ENCODE measurements at places on chromosomes 6 and 20.

DNA sequence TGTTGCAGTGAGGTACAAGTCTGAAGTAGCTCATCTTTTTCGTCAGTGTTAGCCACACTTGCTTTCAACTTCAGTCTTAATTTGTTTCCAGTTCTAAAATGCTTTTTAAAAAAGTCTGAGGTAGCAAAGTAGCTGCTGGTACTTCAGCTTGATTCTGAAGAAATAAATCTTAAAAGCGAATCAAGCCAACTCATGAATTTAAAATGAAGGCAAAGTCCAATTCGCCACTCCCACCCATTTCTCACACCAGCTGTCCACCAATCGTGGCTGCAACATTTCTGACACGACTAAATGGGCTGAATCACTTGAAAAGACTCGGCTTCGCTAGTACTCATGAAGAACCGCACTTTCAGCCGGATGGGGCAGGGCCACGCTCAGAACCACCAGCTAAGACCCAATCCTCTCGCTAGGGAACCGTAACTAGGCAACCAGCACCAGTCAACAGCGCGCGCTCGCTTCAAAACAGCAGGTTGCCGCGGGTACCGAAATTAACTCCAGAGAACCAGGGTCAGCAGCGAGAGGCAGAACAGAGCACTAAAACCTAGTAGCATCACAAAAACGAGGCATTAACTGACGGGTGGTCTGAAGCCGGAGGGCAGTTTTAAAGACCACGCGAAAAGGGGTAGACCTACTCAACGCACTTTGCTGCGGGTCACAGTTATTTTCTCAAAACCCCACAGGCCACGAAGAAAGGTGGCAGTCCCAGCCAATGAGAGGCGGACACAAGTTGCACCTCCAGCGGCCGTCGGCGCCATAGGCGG, 900 bp downstream of the BCLAF1 start:
- peak; percentile 70 for DNase-seq

GRCh38 chr6:54541541-54541940, 233.3 kb downstream of the TINAG start:
- no peak for DNase-seq

DNA sequence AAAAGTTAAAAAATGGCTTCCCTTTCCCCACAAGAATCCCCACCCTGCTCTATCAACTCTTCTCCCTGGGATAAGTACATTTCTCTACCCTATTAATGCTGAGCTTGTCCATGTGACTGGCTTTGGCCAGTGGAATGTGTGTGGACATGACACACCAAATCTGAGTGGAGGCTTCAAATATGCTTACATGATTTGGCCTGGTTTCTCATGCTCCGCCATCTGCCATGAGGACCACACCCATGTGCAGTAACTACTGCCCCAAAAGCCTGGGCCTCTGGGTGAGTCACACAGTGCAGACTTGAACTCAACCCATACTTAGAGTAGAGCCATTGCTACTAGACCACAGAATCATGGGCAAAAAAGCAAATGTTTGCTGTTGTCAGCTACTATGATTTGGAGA, 65.4 kb downstream of the PRND start:
- no peak for DNase-seq

- DNase-seq: no peak
Observed at GRCh38 chr6:112183271-112183671, 71.1 kb downstream of the LAMA4 start.

- no peak for DNase-seq
Observed at GRCh38 chr20:20073801-20074371, 21.6 kb downstream of the CFAP61 start.

DNA sequence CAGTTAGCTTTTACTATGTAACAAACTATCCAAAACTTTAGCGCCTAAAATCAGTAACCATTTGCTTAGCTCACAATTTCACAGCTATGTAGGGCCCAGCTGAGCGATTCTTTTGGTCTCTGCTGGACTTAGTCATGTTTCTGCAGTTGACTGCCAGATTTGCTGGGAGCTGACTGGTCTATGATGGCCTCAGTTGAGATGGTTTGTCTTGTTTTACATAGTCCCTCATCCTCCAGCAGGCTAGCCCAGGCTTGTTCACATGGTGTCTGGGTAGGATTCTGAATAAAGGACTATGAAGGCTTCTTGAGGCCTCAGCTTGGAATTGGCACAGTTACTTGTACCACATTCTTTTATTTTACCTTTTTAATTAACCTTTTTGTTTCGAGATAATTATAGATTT, 247.8 kb upstream of the CHD6 start:
- DNase-seq: no peak

DNA sequence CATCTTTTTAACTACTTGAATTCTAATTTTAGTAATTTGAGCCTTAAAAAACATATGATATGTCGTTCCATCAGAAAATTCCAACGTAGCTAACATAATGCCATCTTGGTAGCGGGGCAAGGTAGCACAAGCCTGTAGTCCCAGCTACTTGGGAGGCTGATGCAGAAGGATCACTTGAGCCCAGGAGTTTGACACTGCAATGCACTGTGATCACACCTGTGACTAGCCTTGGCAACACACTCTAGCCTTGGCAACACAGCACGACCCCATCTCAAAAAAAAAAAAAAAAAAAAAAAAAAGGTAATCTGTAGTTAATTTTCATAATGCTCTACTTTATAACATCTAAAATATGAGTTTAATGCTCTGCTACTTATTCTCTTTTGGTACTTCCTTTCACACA, 6.7 kb downstream of the BCLAF1 start:
- DNase-seq: no peak

DNA sequence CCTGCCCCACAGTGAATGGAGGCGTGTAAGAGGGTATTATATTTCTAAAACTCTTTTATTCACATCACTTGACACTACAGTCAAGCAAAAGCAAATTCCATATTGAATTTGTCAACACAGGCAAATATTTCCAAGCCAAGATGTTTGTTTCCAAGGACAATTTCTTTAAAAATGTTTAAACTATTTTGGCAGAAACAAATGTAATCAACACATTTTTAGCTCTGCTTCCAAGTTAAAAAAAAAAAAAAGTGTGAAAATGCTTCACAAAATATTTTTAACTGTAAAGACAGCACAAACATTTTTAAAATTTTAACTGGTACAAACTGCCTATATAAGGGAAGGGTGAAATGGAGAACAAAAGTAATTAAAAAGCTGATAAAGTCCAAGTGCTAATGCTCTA, 44.9 kb upstream of the DST start:
- no peak for DNase-seq

- DNase-seq: no peak
Observed at GRCh38 chr6:7737106-7737505, 11.2 kb downstream of the BMP6 start.

GRCh38 chr20:8492173-8492572, 360.1 kb downstream of the PLCB1 start:
- DNase-seq: no peak

GRCh38 chr20:56391037-56391436, 978 bp downstream of the AURKA start:
- DNase-seq: no peak

- DNase-seq: no peak
Observed at GRCh38 chr6:44332585-44332984, 9.9 kb upstream of the SPATS1 start.

DNA sequence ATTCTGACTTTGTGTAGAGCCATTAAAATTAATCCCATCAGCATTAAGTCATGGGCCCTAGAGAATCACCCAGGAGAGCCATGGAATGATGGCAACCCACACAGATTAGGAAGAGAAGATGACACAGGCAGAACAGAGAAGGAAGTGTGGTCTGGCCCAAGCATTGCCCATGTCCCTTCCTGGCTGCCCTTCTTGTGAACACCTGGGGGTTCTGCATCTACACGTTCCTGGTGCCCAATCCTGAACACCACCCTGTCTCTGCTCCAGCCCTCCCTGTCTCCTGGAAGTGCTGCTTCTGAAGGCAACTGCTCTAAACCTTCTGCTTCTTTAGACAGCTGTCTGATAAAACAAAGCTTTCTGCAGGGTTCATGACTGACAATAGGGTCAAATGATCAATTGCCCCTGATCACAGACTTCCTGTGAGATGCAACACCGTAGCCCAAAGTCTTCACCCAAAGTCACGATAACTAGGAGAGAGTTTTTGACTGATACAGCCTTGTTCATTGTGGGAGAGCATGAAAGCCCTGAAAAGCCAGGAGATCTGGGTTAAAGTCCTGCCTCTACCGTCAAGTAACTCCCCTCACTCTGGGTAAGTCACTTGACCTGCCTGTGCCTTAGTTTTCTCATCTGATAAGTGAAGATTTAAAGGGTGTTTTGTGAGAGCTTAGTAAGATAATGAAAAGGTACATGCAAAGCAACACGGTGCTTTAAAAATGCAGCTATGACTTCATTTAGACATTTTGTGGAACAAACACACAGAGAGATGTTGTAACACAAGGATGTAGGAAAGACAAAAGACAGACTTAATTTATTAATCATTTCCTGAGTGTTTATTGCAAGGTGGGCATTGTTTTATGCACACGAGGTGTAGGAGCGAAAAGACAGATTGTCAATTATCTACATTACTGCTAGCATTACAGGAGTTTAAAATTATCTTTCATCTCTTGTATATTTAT, 291.2 kb upstream of the STXBP5 start:
- no peak for DNase-seq

DNA sequence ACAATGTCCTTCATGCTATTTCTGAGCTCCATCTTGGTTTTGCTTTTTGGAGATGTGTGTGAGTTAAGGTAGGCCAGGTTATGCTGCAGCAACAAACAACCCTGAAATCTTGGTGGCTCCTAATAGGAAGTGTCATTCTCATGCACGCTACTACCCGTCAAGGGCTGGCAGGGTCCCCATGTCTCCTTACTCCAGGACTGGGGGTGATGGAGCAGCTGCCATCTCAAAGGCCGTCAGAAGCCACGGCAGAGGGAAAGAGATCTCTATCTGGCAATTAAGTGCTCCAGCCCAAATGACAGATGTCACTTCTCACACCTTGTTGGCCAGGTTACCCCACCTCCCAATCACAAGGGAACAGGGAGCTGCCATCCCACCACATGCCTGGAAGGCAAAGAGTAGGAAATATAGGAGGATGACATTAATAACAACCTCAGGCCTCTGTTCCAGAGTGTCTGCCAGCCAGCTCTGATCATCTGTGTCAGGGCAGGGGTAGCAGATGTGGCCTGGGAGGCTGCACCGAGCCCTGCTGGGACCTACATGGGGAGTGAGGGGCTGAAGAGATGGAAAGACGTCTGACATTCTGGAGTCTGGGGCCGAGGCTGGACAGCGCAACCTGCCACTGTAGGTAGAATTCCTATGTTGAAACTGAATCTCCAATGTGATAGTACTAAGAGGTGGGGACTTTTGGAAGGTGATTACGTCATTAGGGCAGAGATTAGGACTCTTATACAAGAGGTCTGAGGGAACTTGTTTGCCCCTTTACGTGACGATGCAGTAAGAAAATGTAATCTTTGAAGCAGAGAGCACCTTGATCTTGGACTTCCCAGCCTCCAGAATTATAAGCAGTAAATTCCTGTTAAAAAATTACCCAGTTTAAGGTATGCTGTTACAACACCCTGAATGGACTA, 4.8 kb upstream of the SDCBP2 start:
- DNase-seq: no peak

DNA sequence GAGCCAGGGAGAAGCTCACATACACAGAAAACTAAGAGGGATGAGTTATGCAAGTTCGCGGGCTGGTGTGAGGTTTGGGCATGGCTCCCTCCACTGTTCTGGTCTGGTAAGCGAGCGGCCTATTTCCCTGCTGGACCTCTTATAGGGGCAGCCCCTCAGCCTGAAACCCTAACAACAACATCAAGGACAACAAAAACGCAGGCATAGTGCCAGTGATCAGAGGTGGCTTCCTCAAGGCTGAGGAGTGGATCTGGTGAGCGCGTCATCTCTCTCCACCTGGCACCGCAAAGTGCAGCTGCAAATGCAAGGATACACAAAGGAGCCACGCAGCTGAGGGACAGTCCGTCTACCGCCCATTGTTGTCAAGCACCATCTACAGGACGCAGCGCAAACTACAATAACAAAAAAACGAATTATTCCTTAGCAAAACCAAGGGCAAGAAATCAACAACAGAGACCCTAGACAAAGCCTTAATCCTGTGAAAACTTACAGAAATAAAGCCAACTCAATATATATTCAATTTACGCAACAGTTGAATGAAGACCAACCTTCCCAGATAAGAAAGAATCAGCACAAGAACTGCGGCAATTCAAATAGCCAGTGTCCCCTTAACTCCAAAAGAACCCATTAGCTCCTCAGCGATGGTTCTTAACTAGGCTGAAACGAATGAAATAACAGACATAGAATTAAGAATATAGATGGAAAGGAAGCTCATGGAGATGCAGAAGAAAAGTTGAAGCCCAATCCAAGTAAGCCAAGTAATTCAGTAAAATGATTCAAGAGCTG, 9.2 kb upstream of the DEFB110 start:
- DNase-seq: no peak

GRCh38 chr6:71473926-71474325, 185.3 kb downstream of the OGFRL1 start:
- DNase-seq: no peak

DNA sequence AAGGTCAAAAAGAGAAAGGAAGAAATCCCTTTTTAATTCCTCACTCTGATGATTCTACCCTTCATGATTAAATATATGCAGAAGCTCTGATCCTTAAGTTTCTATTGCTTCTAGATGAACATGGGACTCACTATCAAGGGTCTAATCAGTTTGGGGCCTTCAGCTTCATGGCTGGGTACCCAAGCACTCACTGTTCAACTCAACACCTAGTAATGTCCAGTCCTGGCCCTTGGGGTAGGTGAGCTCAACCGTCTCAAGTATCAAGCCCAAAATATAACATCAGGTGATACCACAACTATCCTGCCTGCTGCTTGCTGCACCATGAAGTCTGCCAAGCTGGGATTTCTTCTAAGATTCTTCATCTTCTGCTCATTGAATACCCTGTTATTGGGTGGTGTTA, at the start of gene SPINT4:
TSS of gene SPINT4 (plus strand) at position 301 of the 400 bp plus-strand sequence. CDS start at position 322, 21 bp downstream.
- no peak for DNase-seq

- DNase-seq: no peak
Observed at GRCh38 chr6:44375071-44375470, 12.4 kb upstream of the CDC5L start.

DNA sequence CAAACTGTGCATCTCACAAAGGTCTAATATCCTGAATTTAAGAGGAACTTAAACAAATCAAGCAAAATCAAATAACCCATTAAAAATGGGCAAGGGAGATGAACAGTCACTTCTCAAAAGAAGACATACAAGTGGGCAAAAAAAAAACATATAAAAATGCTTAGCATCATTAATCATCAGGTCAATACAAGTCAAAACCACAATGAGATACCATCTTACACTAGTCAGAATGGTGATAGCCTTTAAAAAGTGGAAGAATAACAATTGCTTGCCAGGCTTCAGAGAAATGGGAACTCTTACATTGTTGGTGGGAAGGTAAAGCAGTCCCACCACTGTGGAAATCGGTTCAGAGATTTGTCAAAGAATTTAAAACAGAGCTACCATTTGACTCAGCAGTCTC, 646.7 kb upstream of the PTCHD4 start:
- DNase-seq: no peak

- peak; percentile 80 for DNase-seq
Observed at GRCh38 chr6:37051138-37052026, 45.9 kb downstream of the FGD2 start.

DNA sequence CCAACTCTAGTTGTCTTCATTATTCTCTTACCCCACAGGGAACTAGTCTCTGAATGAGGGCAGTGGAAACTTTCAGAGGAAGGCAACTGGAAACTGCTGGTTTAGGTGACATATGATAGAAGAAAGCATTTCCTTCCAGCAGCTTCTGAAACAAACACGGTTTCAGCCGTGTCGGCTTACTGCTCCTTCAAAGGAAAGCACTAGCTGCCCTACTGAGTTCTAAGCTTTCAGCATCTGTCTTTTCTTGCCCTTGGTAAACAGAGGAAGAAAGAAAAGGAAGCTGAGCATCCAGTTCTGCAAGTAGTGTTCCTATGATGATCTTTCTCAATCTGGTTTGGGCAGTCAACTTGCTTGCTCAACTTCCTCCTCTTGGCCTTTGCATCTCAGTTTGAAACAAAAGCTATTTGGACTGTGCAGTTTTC, 117.5 kb upstream of the CEP85L start:
- DNase-seq: no peak
